Umbilical cord (tissue), 2 donors: ENCODE measurements at places on chromosomes 13 and 19.

DNA sequence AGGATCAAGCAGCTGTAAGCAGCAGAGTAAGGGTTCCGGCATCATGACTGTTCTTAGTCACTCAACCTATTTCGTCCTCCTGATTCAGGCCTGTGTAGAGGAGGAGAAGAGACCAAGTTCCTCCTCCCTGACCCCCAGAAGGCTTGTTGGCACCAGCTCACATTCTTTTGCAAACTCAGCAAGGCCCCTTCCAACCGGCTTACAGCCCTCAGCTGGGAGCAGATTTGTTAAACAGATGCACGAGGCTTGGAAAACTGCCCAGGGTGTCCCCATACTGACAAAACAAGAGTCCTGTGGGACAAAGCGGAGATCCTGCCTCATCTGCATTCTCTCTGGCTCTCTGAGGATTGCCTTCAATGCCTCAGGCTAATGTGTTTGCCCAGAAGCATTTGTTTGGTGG lies 113.2 kb upstream of the SOX21 start:
- peak; percentile 68 for DNase-seq

DNA sequence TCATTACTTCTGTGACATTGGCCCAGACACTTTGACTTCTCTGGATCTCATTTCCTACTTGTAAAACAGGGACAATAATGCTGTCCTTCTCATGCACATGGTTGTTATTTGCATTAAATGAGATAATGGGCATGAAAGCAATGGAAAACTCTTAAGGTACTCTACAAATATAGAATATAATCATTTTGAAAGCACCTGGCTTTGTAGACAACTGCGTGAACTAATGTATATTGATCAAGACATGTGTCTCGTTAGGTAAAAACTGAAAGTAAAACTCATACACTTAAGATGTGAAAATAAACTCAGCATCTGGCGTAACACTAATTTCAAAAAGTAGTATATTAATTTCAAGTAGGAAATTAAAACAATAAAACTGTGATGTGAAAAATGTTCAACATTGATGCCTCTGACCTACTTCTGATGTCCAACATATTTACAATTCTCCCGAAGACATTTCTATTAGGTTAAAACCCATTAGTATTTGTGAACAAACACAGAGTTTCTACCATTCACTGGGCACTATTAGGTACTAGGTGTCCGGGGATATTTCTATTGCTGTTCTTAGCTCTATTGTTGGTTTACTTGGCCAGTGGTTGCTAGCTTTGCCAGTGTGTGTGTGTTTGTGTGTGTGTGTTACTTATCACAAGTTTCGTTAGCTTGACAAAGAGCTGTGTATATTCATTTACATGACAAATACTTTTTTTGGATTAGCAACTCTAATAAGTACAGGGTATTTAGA lies 220.5 kb downstream of the KCNRG start:
- no peak for DNase-seq

- DNase-seq = no peak
Measured at GRCh38 chr13:96238241-96238640, 148.3 kb downstream of the HS6ST3 start.

GRCh38 chr19:46954993-46955812 lies 64.4 kb upstream of the NPAS1 start:
- DNase-seq = peak; percentile 48

- peak; percentile 18 for DNase-seq
Measured at GRCh38 chr13:80716610-80717081, 375.7 kb upstream of the SPRY2 start.

DNA sequence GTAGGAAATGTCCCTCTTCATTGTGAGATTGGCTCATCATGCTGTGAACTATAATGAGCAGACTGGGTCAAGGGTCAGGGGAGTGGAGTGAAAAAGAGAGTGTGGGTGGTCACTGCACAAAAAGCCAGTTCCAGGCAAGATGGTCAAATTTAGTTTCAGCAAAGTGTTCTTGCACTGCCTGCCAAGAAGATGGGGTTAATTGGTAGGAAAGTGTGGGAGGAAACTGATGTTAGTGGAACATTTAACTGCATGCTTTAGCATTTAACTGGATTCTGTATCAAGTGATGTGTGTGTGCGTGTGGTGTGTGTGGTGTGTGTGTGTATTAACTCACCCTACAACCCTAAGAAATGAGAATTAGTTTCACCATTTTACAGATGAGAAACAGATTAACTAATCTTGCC lies 131.6 kb downstream of the COG6 start:
- peak; percentile 13 for DNase-seq

- no peak for DNase-seq
Measured at GRCh38 chr13:98343461-98343860, 166.4 kb upstream of the RNF113B start.

- no peak for DNase-seq
Measured at GRCh38 chr19:6540918-6541689, 10.3 kb downstream of the TNFSF9 start.

- DNase-seq = peak; percentile 6
Measured at GRCh38 chr13:22262001-22262885, 591.4 kb downstream of the FGF9 start.

DNA sequence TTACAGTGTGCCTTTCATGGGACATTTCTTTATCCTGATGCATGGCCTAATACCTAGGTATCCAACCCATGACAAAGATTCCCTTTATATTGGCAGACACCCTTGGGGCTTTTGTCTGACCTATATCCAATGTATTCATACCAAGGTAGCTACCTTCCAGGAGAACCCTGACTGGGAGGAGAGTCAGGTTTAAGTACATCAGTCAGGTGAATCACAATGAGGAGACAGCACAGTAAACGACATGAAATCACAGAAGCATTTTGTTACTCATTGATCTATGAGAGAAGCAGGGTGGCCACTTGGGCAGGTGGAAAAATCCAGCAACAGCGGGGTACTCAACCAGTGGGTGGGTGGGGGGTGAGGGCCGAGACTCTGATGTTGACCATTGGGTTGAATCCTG lies 527.4 kb upstream of the ATXN8OS start:
- DNase-seq = no peak
